ENCODE measurements at places on chromosomes 13 and 19. TPM values are rescaled to one million over a fixed set of nuclear protein-coding genes. Genes with fewer than 3 reads are reported as not detected.

The TEX101 gene
- polyA plus RNA-seq: not detected

The ZNF730 gene
- 0.06 TPM for polyA plus RNA-seq

The ADAT3 gene
- 0.85 TPM for polyA plus RNA-seq

The LIPE gene
- 6.1 TPM for polyA plus RNA-seq

The DCT gene
- polyA plus RNA-seq: not detected

The RTBDN gene
- not detected for polyA plus RNA-seq

The MBD3L2 gene
- not detected for polyA plus RNA-seq

The CGB3 gene
- not detected for polyA plus RNA-seq

The APOC1 gene
- 0.79 TPM for polyA plus RNA-seq

The ZNF625 gene
- 2.3 TPM for polyA plus RNA-seq

The PGLYRP1 gene
- not detected for polyA plus RNA-seq

The DAND5 gene
- polyA plus RNA-seq: not detected

The GRIN2D gene
- 0.14 TPM for polyA plus RNA-seq

The CASP14 gene
- polyA plus RNA-seq: 122 TPM

The SLC15A1 gene
- polyA plus RNA-seq: 0.10 TPM

The RPS5 gene
- polyA plus RNA-seq: 2,056 TPM

The CCDC169 gene
- polyA plus RNA-seq: 0.46 TPM

The MYPOP gene
- 1.1 TPM for polyA plus RNA-seq

The ZNF667 gene
- 3.0 TPM for polyA plus RNA-seq

The ZNF431 gene
- 16.6 TPM for polyA plus RNA-seq

The NLRP5 gene
- not detected for polyA plus RNA-seq

The FGF22 gene
- 0.05 TPM for polyA plus RNA-seq

The GPC6 gene
- polyA plus RNA-seq: 0.45 TPM
